AML-193 (cell line): ENCODE measurements at places on chromosomes 2 and 18.

GRCh38 chr18:65735155-65735554 is 15.7 kb upstream of the CDH7 start:
- DNase-seq = no peak

- DNase-seq = no peak
Measured at GRCh38 chr2:221792971-221793521, 220.9 kb upstream of the EPHA4 start.

GRCh38 chr2:3198119-3198518 is 179.5 kb downstream of the EIPR1 start:
- DNase-seq = no peak

GRCh38 chr18:79234438-79234837 is 161.3 kb upstream of the NFATC1 start:
- DNase-seq = no peak

GRCh38 chr2:199556527-199557285 is 99.0 kb upstream of the SATB2 start:
- DNase-seq = no peak

DNA sequence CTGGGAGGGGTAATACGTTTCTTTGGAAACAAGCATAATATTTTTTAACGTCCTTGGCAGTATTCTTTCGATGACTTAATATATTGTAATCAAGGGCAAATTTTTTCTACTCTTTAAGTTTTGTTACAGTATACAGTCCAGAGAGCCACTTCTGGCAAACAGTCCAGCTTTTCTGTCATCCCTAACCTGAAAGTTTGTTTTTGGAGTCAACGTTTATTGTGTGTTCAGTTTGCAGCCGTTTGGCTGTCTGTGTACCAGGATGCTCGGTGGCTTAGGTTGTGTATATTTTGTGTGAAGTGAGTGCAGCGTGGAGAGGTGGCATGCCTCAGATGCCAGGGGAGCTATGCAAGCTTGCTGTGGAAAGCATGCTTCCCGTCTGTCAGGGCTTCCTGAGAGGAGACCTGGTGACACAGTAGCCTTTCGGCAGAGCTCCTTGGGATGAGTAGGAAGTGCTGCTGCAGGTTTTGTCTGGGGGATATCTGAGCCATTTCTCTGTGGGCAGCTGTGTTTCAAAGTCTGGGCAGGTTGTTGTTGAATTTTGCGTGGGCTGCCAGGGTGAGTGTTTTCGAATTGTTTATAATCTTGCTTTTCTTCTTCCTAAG is 14.7 kb downstream of the MAP3K20 start:
- DNase-seq = no peak

GRCh38 chr18:22684268-22684667 is 248.9 kb upstream of the RBBP8 start:
- no peak for DNase-seq
